ENCODE measurements at places on chromosomes 6 and 20. TPM values are rescaled to one million over a fixed set of nuclear protein-coding genes. Genes with fewer than 3 reads are reported as not detected.

Gene BFSP1
- total RNA-seq = 3.6 TPM

Gene PPP1R3G
- 1.5 TPM for total RNA-seq

Gene LAMA4
- total RNA-seq = 174 TPM

Gene NRN1
- total RNA-seq = 0.30 TPM

Gene GPLD1
- 0.32 TPM for total RNA-seq

Gene OPRM1
- not detected for total RNA-seq

Gene TULP1
- total RNA-seq = not detected

Gene HLA-F
- 8.0 TPM for total RNA-seq

Gene ELOVL2
- total RNA-seq = 0.89 TPM

Gene UNC93A
- total RNA-seq = not detected

Gene TRAM2
- 81.1 TPM for total RNA-seq

Gene GCLC
- 17.6 TPM for total RNA-seq

Gene PTK7
- total RNA-seq = 257 TPM

Gene CEP85L
- 20.8 TPM for total RNA-seq

Gene DPPA5
- not detected for total RNA-seq

Gene BEND6
- 14.3 TPM for total RNA-seq

Gene PI16
- total RNA-seq = 0.59 TPM

Gene PKIB
- 5.9 TPM for total RNA-seq

Gene PNPLA1
- total RNA-seq = 0.05 TPM

Gene OTOR
- not detected for total RNA-seq

Gene RBPJL
- not detected for total RNA-seq

Gene PRDM1
- 8.0 TPM for total RNA-seq

Gene HRH3
- not detected for total RNA-seq

Gene FKBP1A
- total RNA-seq = 103 TPM

Gene TSBP1
- not detected for total RNA-seq

Gene NOTCH4
- 0.42 TPM for total RNA-seq

Measured in smooth muscle cell of the umbilical artery (primary cell).